GM10248 (cell line): ENCODE measurements at places on chromosomes 12 and 14.

DNA sequence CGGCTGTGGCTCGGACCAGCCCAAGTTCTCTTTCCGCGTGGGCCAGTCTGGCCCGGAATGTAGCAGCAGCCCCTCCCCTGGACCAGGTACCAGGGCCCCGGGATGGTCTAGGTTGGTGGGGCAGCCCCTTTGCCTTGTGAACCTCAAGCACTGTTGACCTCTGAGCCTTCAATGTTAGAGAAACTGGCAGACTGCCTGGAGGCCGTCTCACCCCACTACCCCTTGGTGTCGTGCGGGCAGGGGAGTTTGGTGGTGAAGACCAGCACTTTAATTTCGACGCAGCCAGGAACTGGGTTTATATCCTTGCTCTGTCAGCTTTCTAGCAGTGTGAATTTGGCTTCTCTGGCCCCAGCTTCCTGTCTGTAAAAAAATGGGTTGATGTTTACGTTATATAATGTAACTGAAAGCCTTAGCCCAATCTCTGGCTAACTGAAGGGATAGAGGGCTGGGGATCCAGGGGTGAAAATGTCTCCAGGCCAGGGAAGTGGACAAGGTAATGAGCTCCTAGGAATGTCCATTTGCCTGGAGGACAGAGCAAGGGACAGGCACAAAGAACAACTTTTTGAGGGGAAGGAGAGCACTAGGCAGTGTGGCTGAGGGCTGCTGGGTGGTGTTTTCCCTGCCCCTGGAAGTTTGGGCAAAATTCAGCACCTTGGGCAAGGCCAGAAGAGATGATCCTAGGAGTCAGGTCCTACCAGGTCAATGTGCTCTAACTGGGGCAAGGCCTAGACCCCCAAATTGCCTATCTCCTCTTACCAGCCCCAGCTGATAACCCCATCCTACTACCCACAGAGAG, 11.4 kb downstream of the MCRS1 start:
- no peak for DNase-seq

DNA sequence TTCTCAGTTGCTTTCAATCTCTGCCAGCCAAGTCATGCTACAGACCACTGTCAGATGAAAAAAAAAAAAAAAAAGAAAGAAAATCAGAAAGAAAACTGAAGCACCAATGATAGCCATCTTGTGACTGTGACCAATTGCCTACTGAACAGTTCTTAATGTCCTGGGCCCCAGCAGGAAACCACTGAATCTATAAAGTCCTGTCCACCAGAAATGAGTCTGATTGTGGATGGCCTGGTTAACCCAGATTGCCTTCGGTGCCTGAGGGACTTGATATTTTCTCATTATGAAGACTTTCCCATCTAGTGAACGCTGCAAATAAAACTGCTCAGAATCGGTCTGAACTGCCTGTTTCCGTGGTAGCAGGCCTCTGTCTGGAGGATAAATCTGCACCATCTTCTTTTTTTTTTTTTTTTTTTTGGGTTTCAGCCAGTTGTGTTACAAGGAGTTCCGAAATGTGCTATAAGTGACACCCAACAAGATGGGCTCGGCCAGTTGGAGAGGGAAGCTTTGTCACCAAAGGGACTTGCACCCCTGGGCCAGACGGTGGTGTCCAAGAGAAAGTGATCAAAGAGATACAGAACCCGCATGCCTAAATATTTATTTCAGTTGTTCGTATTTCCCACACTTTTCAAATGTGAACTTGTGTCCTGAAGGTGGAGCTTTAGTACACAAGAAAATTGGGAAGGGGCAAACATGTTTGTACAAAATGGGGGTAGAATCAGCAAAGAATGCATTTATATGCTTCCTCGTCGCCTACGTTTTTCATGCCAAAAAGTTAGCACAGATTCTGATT, 3.0 kb upstream of the PLXNC1 start:
- no peak for DNase-seq

GRCh38 chr12:66237505-66238175, 48.6 kb downstream of the IRAK3 start:
- no peak for DNase-seq

GRCh38 chr14:39085933-39086332, 17.1 kb downstream of the SEC23A start:
- DNase-seq: no peak

DNA sequence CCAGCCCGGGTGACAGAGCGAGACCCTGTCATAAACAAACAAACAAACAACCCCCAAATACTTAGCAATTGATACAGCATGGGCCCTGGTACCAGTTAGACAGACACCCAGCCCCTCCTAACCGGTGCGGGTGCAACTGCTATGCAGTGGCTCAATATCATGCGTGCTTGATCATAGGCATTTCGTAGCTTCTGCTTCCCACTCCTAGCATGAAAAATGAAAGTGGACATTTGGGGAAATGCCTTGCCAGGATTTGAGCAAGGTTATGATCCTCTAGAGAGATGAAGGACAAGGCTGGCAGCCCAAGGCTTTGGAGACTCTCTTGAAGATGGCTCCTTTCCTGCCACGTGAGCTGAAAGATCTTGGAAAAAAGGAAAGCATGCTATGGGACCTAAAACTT, 13.7 kb downstream of the FGF6 start:
- DNase-seq: no peak

GRCh38 chr12:125402874-125403789, 337.9 kb downstream of the AACS start:
- DNase-seq: peak; percentile 31

GRCh38 chr12:106360400-106360994, 2.9 kb downstream of the POLR3B start:
- DNase-seq: no peak

GRCh38 chr12:68440068-68440581, 108.0 kb upstream of the MDM1 start:
- DNase-seq: no peak

DNA sequence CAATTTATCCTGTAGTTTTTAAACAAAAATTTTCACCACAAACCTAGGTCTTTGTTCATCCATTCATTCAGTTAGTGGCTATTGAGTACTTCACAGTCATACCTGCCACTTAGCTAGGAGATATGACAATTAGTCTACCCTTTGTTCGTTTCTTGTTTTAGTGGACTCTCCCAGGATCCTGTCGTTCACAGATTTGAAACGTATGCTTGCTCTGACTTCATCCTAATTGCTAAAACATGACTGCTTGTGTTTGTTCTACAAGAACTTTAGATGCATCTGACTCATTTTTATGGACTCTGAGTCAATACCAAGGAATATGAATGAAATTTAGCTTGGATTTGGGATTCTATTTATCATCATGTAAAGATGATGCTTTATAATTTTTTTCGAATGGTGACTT, 69.5 kb downstream of the TBC1D30 start:
- no peak for DNase-seq

DNA sequence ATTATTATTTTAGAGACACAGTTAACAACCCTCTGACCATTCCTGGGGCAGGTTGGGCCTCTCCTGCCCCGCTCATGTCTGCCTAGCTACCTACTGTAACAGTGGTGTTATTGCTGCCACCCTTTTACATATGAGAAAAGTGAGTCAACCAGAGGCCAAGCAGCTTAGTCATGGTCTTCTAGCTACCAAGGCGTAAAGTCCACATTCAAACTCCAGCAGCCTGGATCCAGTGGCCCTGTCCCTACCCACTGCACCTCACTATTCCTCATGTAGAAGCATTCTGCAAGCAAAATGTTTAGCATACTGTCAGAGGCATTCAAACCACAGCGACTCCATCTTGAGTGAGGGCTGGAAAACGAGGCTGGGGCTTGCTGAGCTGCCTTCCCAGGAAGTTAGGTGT, 95.8 kb downstream of the SLC15A4 start:
- no peak for DNase-seq

- no peak for DNase-seq
These were observed 12.9 kb upstream of the ORAI1 start for GRCh38 chr12:121613462-121613861.

GRCh38 chr14:52553002-52553670, 500 bp downstream of the GPR137C start:
- peak; percentile 47 for DNase-seq

GRCh38 chr12:116806845-116807440, 68.8 kb downstream of the RNFT2 start:
- DNase-seq: no peak

DNA sequence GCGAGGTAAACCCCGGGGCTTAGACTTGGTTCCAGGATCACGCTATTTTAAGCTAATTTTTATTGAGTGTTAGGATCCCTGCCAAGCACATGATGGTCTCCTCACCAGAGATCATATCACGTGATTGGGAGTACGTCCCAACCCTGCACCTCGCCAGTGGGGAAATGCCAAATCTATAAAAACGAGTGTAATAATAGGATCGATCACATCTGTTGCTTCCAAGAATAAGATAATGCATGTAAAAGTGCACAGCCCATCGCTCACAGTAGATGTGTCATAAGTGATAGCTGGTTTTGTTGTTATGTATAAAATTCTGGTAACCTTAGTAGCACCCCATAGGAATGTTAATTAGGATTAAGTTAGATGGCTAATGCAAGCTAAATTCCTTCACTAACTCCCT, 581.0 kb upstream of the TMEM132C start:
- no peak for DNase-seq

- no peak for DNase-seq
These were observed 990.3 kb downstream of the AACS start for GRCh38 chr12:126055521-126055920.

DNA sequence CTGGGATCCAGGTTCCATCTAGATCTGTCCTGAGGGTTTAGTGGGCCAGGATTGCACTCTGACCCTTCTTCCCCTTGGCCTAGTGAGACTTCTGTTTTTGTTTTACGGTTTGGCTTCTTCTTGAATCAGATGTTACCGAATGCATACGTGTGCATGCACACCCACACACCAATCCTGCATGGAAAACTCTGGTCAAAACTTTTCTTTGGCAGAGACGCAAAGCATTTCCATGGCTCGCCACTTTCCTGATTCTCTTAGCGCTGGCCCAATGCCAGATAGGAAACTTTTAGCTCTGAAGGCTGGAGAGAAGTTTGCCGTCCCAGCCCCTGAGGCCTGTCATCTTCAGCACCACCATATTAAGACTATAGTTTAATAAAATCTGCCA, 67.4 kb upstream of the ACTN1 start:
- no peak for DNase-seq

GRCh38 chr12:92735131-92735721, 32.4 kb downstream of the PLEKHG7 start:
- DNase-seq: no peak

DNA sequence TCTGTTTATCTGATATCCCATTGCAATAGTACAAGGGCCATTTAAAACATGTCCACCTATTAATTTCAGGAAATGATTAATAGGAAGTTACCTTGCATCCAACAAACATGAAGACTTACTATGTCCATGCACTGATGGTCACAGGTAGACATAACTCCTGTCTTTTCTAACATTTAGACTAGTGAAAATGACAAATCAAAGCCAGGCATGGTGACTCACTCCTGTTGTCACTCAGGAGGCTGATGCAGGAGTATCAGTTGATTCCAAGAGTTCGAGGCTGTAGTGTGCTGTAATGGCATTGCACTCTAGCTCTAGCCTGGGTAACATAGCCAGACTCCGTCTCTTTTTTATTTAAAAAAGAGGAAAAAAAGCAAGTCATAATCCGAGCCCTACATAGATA, 14.8 kb downstream of the HSP90B1 start:
- no peak for DNase-seq
